ENCODE measurements at places on chromosomes 1 and 21.

DNA sequence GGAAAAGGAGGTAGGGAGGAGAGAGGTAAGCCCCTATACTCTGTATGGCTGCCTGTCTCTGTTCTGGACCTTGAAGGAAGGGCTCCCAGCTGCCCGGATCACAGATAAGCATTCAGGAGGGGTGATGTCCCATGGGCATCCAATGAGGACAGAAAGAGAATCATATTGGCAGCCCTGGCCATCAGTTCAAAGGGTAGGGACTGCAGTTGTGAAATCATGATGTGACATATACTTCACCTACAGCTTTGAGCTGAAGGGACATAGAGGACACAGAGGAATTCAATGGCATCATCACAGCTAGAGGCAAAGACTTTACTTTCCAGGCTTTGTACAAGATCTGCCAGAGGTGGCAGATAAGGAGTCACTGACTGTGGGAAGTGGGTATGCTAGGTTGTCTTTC, 21.6 kb downstream of the DDX20 start:
- no peak for DNase-seq

- no peak for DNase-seq
Observed at GRCh38 chr1:9652379-9653209, 1.1 kb downstream of the PIK3CD start.

GRCh38 chr1:112337028-112337531, 58.9 kb upstream of the CTTNBP2NL start:
- DNase-seq: no peak

- DNase-seq: no peak
Observed at GRCh38 chr1:212188599-212189351, 96.4 kb upstream of the PPP2R5A start.

DNA sequence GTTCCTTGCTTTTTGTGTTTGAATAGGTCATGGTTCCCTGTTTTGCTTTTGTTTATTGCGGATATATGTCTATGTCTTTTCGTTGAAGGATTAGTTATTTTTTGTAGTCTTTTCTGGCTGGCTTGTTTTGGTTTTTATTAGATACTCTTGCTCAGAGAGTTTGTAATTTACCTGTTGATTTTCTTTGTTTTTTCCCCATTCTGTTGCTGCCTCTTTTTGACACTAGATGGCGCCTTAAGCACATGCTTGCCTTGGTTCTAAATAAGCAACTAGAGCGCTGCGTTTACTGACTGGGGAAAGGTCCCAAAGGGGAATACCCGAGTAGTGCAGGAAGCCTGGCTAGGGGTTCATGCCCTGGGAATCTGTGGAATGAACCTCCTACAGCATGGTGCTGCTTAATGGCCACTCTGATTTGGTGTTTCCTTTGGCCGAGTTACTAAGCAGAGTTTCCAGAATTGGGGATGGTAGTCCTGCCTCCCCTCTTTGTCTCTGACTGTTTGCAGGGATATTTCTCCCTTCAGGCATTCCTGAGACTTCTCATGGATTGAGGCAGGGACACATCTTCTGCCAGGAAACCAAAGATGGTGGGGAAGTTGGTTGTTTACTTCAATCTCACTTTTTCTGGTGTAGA, 143.2 kb downstream of the PTPRU start:
- DNase-seq: no peak
